ENCODE measurements at places on chromosomes 3 and 15.

DNA sequence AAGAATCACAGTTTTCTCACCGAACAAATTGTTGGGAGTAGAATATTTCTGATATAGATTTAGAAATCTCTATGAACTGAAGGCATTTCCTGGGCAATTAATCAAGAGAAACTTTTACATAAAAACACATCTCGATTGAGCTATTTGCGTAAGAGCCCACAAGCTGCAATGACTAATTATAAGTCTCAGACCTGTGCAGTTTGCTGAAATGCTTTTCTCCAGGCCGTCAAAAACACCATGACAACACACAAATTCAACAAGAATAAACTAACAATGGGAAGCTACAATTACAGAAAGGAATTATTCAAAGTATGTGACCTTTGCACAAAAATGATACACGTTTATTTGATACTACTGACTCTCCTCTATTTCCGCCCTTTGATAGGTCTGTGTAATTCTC is 481.2 kb upstream of the WNT5A start:
- DNase-seq, result no peak

DNA sequence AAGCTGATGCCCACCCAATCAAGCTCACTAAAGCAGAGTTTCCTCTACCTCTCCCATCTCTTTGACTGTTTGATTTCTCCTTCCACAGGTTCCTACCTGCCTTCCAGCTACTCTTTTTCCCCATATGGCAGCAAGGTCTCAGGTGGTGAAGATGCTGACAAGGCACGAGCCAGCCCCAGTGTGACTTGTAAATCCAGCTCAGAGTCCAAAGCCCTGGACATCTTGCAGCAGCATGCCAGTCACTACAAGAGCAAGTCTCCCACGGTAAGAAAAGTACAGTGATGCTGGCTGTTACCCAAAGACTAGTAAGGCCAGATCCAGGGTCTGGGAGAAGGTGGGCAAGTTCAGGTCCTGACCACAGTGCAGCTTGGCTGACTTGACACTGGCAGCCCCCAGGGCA is 95.3 kb downstream of the RBPMS2 start:
- DNase-seq, result no peak

GRCh38 chr3:171428321-171428787 is 31.9 kb downstream of the TNIK start:
- DNase-seq, result no peak

- no peak for DNase-seq
These were observed 8.6 kb upstream of the ITGB5 start for GRCh38 chr3:124895756-124896155.

DNA sequence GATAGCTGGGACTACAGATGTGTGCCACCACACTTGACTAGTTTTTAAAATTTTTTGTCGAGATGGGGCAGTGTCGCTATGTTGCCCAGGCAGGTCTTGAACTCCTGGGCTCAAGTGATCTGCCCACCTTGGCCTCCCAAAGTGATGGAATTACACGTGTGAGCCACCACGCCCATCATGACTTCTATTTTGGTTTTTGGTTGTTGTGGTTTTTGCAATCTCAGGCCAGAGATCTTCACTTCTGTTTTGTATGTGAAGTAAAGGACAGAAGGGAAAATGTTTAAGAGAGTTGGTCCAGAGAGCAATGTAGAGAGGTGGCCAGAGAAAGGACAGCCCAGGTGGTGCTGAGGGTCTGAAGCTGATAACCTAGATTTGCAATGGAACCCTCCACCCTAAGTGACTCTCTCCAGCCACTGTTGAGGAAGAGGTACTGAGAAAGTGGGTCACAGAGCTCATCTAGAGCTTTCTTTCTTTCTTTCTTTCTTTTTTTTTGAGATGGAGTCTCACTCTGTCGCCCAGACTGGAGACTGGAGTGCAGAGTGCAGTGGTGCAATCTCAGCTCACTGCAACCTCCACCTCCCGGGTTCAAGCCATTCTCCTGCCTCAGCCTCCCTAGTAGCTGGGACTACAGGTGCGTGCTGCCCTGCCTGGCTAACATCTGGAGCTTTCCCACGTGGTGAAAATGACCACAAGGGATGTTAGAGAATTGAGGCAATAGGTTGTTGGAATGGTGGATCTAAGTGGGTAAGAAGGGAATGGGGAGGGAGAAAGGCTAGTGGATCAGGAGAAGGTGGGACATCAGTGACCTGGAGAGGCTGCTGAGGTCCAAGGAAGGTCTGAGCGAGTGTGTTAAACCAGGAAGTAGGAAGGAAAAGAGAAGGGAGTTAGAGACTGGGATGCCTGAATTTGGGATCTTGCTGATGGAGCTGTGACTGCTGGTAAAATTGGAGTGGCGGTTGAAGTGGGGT is 22.4 kb upstream of the SEMA4B start:
- no peak for DNase-seq

GRCh38 chr3:127585163-127585812 is 5.2 kb downstream of the TPRA1 start:
- DNase-seq, result no peak

DNA sequence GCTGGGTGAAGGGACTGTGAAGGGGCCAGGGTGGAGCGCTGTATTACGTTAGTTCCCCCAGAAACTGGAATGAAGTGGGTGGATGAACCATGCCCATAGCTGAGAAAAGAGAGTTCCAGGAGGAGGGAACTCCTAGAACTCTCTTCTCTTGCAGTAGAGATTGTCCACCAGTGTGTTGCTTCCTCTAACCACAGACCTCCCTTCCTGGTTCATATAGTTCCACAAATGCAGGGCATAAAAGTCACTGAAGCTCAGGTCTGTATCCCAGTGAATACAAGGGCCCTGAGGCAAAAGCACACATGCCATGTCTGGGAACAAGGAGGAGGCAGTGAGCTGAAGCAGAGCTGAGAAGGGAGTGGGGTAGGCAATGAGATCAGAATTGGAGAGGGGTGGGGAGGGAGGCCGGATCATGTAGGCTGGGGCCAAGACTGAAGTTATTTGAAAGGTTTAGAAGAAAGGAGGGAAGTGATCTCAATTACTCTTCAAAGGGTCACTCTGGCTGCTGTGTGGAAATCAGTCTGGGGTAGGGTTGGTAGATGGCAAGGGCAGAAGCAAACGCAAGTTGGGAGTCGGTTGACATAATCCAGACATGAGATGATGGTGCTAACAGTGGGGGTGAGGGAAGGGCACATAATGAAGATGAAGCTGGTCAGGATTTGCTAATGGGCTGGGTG is 6.5 kb downstream of the A4GNT start:
- DNase-seq, result no peak

DNA sequence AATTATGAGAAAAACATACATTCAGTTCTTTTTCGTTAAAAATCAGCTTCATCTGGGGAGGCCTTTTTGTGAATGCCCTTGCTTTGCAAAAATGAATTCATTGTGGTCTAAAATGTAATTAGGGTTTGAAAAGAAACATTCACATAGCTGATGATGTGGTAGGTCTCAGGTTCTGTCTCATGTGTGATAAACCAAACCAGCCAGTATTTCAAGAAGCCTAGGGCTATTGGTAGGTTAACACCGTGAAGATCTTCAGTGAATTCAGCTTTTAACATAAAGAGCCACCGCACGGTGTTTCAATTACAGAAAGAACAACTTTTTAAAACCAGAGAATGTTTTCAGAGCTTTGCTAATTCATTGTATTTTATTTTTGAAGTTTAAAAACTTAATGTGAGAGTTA is 41.9 kb downstream of the CTNNB1 start:
- DNase-seq, result no peak
